ENCODE measurements at places on chromosomes 16 and 17.

- no peak for DNase-seq
Observed at GRCh38 chr16:2295056-2295798, 27.3 kb upstream of the RNPS1 start.

GRCh38 chr16:23642246-23642774, 1.0 kb downstream of the DCTN5 start:
- DNase-seq, result no peak

DNA sequence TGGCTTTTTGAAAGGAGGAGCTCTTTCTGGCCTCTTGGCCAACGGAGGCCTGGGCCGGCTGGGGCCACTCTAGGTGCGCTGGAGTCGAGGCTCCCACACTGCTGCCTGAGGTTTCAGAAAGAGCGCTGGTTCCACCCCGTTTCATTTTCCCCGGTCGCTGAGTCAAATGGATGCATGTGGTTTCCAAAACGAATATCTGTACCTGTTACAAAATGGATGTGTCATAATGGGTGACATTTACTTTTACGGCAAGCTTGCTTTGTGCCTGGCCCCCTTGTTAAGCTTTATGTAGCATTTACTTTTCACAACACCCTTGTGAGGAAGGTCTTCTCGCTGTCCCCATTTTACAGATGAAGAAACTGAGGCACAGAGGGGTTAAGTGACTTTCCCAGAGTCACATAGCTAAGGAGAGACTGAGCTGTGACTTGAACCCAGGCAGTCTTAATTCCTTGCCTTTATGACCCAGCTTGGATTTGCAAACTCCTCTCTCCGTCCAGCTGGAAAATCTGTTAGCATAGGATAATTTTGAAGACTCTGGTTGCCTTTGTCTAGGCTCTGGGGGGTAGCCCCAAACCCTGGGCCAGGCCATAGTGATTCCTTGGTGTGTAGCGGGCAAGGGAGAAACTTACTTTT, 10.6 kb downstream of the KSR1 start:
- DNase-seq, result peak; percentile 85

GRCh38 chr17:35088356-35088880, 24.9 kb upstream of the RFFL start:
- DNase-seq, result peak; percentile 10

- no peak for DNase-seq
Observed at GRCh38 chr17:14351493-14351892, 50.6 kb downstream of the HS3ST3B1 start.

GRCh38 chr17:57927048-57927723, 28.0 kb downstream of the CUEDC1 start:
- DNase-seq, result no peak

All from stimulated activated effector memory CD8-positive, alpha-beta T cell treated with anti-CD3 and anti-CD28 coated beads, Interleukin-12 subunit alpha, Interleukin-12 subunit beta, amount 100 ng/mL, for 72 hours (primary cell).